ENCODE measurements at places on chromosomes 6 and 20.

- DNase-seq, result no peak
These were observed 10.7 kb downstream of the SUN5 start for GRCh38 chr20:32993496-32994050.

DNA sequence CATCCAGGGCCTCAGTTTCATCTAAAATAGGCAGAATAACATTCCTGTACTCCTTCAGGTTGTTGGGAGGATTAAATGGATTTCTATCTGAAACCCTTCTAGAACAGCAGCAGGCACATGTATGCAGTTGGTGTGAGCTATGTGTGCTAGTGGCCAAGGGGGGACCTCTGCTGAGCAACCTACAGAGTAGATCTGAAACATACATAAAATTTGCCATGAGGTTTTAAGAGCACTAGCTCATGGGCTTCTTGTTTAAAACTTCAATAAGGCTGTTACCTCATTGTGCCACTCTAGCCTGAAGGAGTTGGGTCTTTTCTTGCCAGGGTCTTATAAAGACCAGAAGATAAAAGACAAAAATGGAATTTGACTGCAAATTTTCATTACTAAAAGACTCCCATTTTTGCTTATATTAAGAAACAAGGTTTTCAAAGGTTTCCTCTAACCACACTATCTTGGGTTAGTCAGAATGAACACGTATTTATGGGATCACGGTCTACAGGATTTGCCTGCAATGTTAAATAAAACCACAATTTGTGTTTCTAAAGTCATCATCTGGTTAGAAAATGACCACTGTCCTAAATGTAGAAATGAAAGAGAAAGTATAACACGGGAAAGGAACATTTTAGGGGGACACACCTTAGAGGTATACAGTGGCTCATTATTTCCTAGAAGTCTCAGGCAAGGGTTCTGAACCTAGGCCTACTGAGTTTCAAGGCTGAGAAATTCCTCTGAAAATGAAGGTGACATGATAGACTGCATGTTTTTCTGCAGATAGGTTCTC is 144.9 kb upstream of the OLIG3 start:
- no peak for DNase-seq

- no peak for DNase-seq
These were observed 6.5 kb downstream of the SLPI start for GRCh38 chr20:45247865-45248264.

- DNase-seq, result no peak
These were observed 11.8 kb upstream of the TRAM2 start for GRCh38 chr6:52588710-52589091.

DNA sequence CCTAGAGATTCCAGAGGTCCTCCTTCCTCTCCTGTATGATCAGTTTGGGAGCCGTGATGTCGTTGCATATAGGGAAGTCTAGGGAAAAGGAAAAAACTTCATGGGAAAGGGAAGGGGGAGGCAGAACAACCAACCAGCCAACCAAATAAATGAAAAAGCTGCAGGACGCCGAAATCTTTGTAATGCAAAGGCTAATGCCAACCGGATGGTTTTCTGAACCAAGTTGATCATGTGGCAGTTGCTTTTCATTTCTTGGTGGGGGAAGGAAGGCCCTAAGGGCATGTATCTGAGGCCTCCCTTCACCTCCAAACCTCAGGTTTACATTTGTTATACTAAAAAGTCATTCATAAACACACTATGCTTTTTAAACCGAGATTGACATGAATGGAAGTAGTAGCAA is 167.2 kb downstream of the ARID1B start:
- no peak for DNase-seq

All from LNCaP clone FGC (cell line).